ENCODE measurements at places on chromosomes 12 and 14.

DNA sequence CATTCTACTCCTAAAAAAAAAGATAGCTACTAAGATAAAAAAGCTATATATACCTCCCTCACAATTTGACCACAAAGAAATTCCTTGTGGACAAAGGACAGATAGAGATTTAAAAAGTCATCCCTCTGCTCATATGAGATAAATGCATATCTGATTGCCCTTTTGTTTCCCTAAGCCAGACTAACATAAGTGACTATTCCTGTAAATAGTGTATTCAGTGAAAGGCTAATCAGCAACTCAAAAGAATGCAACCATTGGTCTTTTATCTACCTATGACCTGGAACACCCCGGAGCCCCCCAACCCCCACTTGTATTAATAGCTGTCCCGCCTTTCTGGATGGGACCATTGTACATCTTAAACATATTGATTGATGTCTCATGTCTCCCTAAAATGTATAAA, 6.3 kb upstream of the TMPO start:
- DNase-seq, result no peak
- H3K4me1 ChIP-seq, result no peaks in the 10 kb centered on the region
- no peaks in the 10 kb centered on the region for H3K27me3 ChIP-seq

- no peaks in the 10 kb centered on the region for H3K4me1 ChIP-seq
- H3K27me3 ChIP-seq, result no peaks in the 10 kb centered on the region
- no peak overlapping the region for H3K27ac ChIP-seq
- H3K36me3 ChIP-seq, result no peaks in the 10 kb centered on the region
Measured at GRCh38 chr14:72836085-72836484, 57.8 kb downstream of the DPF3 start.

DNA sequence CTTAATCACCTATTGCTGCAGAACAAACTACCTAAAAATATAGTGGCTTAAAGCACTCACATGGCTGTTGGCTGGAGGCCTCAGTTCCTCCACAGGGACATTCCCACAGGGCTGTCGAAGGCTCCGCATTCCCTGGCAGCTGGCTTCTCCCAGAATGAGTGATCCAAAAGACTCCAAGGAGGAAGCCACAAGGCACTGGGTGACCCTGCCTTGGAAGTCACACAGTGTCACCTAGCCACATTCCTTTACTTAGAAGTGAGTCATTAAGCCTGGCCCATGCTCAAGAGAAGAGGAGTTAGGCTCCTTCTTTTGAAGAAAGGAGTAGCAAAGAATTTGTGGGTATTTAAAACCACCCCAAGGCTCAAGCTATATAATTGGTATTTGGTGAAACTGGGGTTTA, 63.9 kb upstream of the MAP1LC3B2 start:
- H3K4me3 ChIP-seq, result no peak overlapping the region
- no peaks in the 10 kb centered on the region for H3K36me3 ChIP-seq
- peaks cover 3% of the 10 kb centered on the region for H3K4me1 ChIP-seq
- peak overlapping the region; percentile 85 for H3K27ac ChIP-seq

DNA sequence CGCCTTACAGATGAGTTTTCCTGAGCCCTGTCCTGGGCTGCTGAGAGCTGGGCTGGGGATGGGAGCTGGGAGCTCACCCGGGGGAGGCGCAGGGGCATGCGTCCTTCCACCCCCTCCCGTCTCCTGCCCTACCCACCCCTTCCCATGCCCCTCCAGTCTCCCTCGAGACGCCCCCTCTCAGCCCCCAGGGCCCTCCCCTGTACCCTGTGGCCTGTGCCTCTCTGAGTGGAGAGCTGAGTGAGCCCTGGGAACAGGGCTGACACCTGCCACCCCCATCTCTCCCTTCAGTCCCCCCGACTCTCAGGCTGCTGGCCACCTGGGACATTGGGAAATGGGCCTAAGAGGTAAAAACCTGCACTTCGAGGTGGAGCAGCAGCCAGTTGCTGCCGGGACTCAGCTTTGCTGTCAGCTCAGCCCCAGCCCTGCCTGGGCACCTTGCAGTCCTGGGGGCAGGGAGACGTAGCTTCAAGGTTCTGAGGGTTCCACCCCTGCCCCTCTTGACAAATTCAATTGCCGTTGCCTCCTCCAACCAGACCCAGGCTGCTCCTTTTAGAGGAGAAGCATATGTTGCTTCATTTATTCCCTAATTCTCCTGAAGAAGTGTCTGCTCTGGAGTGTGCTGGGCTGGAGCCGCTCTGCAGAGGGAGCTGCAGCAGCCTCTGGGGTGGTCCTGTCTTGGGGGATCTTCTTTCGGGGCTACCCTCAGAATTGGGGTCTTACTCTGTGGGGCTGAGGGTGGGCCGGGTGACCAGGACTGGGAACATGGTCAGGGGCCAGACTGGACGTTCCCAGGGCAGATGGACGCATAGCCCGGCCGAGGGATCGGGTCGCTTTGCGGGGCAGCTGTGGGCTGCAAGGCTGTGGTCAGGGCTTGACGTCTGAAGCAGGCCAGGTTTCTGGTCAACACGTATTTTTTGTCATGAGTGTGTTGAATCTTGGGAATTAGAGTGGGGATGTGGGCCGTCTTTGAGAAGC, 141.4 kb downstream of the ADGRD1 start:
- no peak overlapping the region for H3K4me3 ChIP-seq
- no peak overlapping the region for H3K27ac ChIP-seq
- no peaks in the 10 kb centered on the region for H3K27me3 ChIP-seq
- no peaks in the 10 kb centered on the region for H3K36me3 ChIP-seq
- no peak for DNase-seq

DNA sequence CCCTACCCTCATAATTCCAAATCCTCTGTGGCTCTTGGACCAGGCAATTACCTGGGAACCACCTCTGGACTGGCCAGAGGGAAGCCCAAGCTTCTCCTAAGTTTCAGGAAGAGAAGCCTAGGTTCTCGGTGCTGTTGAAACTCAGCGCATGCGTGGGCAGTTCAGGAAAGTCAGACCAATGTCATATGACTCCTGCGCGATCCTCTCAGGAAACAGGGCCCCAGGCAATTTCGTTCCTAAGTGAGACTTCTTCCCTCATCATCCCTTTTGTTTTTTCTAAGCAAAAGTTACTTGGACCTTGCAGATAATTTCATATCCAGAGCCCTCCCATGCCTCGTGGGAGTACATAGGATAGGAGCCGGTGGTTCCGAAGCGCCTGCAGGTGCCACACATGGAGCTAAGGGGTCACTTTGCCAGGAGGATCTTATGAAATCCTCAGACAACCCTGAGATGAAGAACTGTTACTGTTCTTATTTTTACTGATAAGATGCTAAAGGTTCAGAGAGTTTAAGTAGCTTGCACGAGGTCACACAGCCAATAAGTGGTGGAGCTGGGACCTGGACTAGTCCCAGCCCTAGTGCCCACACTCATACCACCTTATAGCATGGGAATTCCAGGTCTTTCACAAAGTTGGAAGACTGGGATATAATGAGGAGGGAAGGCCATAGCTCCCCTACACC, 168.2 kb downstream of the ZFP36L1 start:
- H3K4me3 ChIP-seq, result no peak overlapping the region
- no peak overlapping the region for H3K27ac ChIP-seq
- no peaks in the 10 kb centered on the region for H3K4me1 ChIP-seq

DNA sequence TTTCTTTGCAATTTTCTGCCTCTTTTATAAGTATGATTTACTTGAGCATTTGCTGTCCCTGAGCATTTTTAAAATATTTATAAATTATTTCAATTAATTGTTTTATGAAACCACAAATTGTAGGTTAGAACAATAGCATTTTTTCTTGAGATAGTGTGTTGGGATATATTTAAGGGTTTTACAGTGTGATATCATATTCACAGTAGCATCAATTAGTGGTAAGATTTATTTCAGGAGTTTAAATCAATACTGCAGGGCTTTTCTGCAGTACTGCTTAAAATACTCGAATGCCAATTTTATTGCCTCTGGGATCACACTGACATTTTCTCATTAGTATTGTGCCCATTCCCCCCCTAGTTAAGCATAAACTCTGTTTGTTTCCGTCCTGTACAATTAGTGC, 82.2 kb downstream of the BHLHE41 start:
- H3K36me3 ChIP-seq, result no peaks in the 10 kb centered on the region
- H3K4me3 ChIP-seq, result no peak overlapping the region
- peaks cover 4% of the 10 kb centered on the region for H3K4me1 ChIP-seq

DNA sequence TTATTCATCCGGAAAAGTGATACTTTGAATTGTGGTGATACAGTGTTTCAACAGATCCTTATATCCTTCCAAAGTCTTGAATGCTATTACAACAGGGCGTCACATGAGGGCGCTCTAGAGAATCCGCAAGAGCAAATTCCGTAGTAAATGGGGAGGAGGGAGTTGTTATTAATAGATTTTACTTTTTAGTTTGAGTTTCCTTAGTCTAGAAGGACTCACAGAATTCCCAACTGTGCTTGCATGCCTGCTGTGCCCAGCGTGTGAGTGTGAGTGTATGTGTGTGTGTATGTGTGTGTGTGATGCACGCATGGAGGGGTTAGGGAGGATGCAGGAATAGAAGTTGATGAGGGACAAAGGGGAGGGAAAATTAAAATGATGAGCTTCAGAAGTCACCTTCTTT, 375.3 kb downstream of the C12orf75 start:
- H3K36me3 ChIP-seq, result no peaks in the 10 kb centered on the region
- DNase-seq, result no peak
- H3K4me3 ChIP-seq, result no peak overlapping the region
- no peaks in the 10 kb centered on the region for H3K27me3 ChIP-seq

DNA sequence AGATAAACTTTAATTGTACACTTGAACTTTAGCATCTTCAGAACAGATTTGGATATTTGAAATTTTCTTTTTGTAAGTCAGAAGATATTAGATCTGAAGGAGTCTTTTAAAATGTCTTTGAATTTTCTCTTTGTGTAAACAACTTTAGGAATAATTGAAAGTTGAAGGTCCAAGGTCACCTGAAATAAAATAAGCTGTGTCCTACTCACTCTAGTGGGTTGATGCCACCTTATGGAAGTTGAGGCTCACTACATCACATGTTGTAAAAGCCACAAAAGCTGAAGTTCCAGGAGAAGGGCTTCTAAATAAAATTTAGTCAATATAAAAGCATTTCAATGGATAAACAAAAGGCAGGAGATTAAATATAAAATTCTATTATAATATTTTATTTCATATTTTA, 122.0 kb upstream of the ATXN7L3B start:
- H3K27ac ChIP-seq, result no peak overlapping the region
- no peak for DNase-seq
- no peaks in the 10 kb centered on the region for H3K27me3 ChIP-seq
- no peaks in the 10 kb centered on the region for H3K4me1 ChIP-seq
- H3K36me3 ChIP-seq, result no peaks in the 10 kb centered on the region

DNA sequence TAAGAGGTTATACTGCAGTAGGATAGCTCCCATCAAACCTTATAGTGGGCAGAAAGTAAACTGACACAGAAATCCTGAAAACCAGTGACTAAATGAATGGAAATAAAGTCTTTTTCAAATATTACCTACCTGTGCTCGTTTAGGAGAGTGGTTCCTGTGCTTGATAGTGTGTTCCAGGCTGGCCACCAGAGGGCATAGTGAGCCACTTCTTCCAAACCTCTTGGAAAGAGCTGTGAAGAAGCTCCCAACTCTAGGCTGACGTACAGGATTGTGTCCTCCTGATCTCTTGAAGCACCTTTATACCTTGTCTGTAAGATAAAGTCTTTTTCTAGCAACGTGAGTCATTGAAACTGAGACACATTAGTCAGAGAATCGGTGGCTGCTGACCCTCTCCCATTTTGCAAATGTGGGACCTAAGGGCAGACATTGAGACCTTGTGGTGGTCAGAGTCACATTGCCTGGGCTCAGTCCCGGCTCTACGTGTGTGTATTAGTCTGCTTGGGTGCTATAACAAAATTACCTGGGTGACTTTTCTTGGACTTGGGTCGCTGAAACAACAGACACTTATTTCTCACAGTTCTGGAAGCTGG, 17.6 kb downstream of the TDP1 start:
- H3K27ac ChIP-seq, result no peak overlapping the region
- peak; percentile 24 for DNase-seq
- no peak overlapping the region for H3K4me3 ChIP-seq

GRCh38 chr14:95034788-95035187, 122.5 kb downstream of the DICER1 start:
- no peaks in the 10 kb centered on the region for H3K4me1 ChIP-seq
- no peak overlapping the region for H3K27ac ChIP-seq
- no peaks in the 10 kb centered on the region for H3K36me3 ChIP-seq
- H3K27me3 ChIP-seq, result peaks cover 3% of the 10 kb centered on the region

DNA sequence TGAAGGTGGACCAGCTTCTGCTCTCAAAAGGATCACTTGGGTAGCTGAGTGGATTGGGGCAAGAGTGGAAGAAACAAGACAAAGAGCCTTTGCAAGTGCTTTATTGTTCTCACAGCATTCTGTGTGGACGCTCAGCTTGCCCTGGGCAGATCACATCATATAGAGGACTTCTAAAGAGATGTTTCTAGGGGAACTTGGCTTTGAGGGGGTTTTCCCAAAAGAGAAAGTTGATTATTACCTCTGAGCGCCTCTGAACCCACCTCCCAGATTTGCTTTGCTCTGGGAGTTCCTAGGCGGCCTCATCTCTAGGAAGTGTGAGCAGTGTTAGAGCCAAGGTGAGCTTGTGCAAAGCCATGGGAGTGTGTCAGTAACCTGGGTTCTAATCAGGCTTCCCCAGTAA, 81.7 kb downstream of the RIN3 start:
- DNase-seq, result no peak
- H3K27me3 ChIP-seq, result no peaks in the 10 kb centered on the region
- H3K36me3 ChIP-seq, result no peaks in the 10 kb centered on the region
- H3K4me3 ChIP-seq, result no peak overlapping the region
- no peaks in the 10 kb centered on the region for H3K4me1 ChIP-seq

DNA sequence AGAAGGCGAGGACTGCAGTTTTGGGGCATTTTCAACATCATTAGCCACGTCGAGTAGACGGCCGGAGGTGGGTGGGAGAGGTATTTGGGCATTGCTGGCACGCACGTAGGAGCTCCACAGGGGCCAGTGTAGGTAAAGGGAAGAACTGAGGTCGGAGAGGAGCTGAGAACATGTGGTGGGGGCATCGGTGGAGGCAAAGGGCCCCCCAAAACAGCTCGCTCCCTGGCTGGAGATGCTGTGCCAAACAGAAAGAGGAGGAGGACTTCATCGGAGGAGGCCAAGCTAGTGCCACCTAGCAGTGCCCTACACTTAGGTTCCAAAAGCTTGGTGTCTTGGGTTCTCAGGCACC, 52.0 kb upstream of the PPP2R5C start:
- no peak for DNase-seq
- H3K27ac ChIP-seq, result no peak overlapping the region
- no peaks in the 10 kb centered on the region for H3K36me3 ChIP-seq
- H3K4me1 ChIP-seq, result no peaks in the 10 kb centered on the region

GRCh38 chr12:15829255-15829654, 40.1 kb upstream of the EPS8 start:
- no peaks in the 10 kb centered on the region for H3K4me1 ChIP-seq
- no peak for DNase-seq
- H3K27me3 ChIP-seq, result no peaks in the 10 kb centered on the region
- peak overlapping the region; percentile 39 for H3K27ac ChIP-seq
- no peak overlapping the region for H3K4me3 ChIP-seq

DNA sequence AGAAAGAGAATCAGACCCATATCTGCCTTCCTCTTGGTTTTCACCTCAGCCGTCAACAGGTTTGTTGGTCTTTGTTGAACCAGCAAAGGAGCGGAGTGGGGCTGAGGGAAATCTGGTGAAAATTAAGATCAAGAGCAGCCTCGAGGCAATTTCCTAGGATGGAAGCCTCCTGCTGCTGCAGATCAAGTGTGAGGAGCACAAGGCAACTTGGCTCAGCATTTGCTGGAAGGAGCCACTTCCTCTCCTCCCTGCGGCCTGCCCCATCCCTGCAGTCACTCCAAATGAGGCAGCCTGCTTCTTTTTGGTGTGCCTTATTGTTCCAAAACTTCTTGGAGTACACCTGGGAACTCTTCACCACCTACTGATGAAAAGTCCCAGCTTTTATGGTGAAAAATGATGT, 4.9 kb downstream of the TC2N start:
- no peak overlapping the region for H3K27ac ChIP-seq
- H3K36me3 ChIP-seq, result no peaks in the 10 kb centered on the region
- H3K4me3 ChIP-seq, result no peak overlapping the region
- DNase-seq, result no peak

Data from breast epithelium (tissue), 4 donors.